ENCODE measurements at places on chromosomes 1 and 21.

- DNase-seq, result no peak
Observed at GRCh38 chr1:158095737-158096335, 84.9 kb upstream of the CD1D start.

DNA sequence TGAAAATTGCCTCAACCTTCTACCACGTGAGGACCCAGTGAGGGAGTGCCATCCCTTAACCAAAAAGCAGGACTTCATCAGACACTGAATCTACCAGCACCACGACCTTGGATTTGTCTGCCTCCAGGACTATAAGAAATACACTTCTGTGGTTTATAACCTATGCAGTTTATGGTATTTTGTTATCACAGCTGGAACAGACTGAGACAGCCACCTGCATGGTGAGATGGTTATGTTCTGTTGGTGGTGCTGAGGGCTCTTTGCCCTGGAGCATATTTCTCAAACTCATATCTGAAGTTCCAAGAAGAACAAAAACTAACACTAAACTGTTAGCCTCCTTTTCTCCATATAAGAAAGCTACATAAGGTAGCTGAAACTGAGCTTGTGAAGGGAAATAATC is 69.8 kb upstream of the RGS18 start:
- no peak for DNase-seq

GRCh38 chr1:87940421-87940820 is 611.7 kb downstream of the LMO4 start:
- no peak for DNase-seq

DNA sequence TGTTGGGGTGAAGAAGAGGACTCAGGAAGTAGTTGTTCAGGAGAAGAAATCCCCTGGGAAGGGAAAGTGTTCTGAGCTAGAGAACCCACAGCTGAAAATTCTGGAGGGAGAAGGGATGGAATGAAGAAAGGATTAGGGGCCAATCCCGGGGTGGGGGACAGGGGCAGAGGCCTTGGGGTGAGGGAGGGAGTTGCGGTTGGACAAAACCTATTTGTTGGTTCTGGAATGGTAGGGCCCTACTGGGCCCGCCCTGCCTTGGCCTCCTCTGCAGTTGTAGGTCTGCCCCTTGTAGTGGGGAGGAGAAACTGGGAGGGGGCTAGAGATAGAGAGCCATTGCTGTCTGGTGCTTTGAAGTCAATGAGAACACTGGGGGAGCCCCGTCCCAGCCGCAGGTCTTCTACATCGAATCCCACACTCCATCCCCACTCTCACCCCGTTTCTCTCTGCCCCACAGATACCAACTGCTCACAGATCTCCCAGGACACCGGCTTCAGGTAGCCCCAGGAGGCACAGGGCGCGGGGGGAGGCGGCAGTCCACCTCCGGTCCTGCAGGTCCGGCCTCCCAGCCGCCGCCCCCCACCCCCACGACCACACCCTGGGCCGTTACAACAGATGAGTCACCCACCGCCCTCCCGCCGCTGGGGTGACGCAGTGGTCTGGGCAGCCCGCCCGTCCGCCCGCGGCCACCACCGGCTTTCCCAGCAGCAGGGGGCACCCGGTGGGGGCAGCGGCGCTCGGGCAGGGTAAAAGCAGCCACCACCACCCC is 1.1 kb downstream of the TAGLN2 start:
- DNase-seq, result peak; percentile 59

- no peak for DNase-seq
Observed at GRCh38 chr1:86687595-86687994, 16.8 kb upstream of the SH3GLB1 start.

GRCh38 chr1:229509576-229509975 is 1.4 kb upstream of the NUP133 start:
- DNase-seq, result peak; percentile 35

- no peak for DNase-seq
Observed at GRCh38 chr21:17901458-17902079, 82.4 kb upstream of the C21orf91 start.

All from NCI-H2081 (cell line).